ENCODE measurements at places on chromosomes 13 and 19.
A peak's percentile ranks its signal among the peaks of the same experiment; 100 is the strongest.

DNA sequence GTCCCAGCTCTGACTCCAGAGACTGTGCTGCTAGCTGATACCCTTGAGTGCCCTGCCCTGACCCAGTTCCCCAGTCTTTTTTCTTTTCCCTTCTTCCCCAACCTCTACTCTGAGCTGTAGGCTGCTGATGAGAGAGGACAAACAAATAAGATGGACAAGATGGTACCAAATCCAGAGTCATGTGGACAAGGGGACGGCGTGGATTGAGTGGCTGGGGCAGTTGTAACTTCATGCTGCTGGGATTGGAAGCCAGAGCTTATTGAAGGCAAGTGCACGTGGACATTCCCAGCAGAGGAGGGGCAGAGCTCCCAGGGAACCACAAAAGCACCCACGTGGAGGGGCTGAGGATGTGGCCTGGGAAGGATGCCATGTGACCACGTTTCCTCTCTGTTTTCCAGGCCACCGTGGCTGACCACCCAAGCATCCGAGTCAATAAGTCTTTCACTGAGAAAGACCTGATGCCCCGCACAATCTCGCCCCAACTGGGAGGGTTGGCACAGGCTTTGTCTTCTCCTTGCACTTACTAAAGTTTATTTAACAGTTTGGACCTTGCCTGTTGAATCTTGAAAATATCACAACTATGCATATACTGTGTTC lies 323.3 kb upstream of the ZNF507 start:
- DNase-seq: no peak

DNA sequence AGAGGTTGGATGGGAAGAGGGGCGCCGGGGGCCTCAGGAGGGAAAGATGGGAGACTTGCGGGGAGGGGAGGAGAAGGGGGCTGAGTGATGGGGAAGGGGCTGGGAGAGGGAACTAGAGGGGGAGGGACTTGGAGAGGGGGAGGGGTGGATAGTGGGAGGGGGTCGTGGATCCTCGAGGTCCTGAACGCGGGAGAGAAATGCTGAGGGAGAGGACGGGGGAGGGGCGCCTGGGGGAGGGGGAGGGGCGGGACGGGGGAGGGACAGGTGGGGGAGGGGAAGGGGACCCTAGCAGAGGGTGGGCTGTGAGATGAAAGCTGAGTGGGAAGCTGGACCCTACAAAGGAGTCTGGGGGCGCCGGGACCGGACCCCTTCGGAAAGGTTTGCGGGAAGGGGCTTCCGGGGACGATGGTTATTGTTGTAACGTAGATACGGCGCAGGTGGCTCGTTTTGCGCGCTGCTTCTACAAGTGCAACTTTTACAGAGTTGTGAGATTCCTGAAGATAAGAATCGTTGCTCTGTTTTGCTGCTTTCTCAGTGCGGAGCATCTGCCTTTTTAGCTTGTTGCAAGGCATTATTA lies 418 bp downstream of the ZNF444 start:
- DNase-seq: no peak

DNA sequence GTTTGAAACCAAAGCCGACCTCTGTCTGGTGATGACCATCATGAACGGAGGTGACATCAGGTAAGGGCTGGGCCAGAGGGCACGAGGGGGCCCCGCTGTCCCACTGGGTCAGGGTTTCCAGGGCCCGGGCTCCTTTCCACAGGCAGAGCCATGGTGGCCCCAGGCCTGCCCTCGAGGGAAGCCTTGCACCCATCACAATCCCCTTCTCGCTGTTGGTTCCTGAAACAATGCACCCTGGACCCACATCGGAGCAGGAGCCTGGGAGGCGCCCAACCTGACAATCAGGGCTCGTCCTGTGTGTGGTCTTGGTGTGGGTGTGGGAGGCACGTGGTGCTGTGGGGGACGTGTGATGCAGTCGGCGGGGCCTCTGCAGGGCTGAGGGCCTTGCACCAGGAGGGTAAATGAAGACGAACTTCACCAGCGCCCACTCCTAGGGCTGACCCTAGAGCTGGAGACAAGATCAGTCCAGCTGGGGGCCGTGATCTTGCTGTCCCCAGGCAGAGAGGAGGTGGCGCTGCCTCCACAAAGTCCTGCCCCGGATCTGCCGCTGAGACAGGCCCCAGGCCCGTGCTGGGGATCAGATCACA lies 2.8 kb downstream of the GRK1 start:
- no peak for DNase-seq

GRCh38 chr13:41122838-41123237 lies 9.8 kb downstream of the KBTBD6 start:
- no peak for DNase-seq

- DNase-seq: no peak
Observed at GRCh38 chr19:7307590-7308218, 13.5 kb upstream of the INSR start.

DNA sequence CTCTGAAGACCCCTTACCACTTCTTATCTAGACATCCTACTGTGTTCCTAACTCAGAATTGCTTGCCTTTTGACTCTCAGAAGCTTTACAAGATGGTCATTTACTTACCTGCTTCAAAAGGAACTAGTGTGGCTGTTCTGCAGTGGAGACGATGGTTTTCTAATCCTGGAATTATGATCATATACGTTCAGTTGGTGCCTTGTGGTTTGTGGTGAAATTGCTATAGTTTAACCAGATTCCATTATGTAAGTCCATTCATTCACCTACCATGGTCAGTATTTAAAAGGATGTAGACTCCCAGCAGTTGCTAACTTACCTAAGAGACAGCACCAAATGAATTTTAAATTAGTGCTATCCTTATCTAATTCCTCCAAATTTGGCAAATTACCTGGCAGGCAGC lies 210.9 kb downstream of the SHISA2 start:
- no peak for DNase-seq

GRCh38 chr19:17719730-17720400 lies 585 bp downstream of the MAP1S start:
- DNase-seq: peak; percentile 74

DNA sequence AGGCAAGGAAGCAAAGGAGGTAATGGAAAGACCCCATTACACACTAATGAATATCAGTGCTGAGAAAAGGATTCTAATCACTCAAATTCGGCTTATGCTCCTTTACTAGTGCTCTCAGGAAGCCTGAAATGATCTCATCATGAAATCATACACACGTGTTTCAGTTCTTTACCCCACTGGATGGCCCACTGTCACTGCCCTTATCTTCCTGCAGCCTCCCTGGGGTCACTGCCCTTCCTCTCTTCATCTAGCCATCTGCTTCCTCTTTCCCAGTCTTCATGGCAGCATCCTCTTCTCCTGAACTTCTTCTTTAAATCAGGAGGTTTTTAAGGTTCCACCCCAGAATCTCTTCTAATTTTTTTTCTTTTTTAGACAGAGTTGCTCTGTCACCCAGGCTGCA lies 27.9 kb upstream of the EEF1AKMT1 start:
- DNase-seq: no peak
